ENCODE measurements at places on chromosomes 6 and 20.

DNA sequence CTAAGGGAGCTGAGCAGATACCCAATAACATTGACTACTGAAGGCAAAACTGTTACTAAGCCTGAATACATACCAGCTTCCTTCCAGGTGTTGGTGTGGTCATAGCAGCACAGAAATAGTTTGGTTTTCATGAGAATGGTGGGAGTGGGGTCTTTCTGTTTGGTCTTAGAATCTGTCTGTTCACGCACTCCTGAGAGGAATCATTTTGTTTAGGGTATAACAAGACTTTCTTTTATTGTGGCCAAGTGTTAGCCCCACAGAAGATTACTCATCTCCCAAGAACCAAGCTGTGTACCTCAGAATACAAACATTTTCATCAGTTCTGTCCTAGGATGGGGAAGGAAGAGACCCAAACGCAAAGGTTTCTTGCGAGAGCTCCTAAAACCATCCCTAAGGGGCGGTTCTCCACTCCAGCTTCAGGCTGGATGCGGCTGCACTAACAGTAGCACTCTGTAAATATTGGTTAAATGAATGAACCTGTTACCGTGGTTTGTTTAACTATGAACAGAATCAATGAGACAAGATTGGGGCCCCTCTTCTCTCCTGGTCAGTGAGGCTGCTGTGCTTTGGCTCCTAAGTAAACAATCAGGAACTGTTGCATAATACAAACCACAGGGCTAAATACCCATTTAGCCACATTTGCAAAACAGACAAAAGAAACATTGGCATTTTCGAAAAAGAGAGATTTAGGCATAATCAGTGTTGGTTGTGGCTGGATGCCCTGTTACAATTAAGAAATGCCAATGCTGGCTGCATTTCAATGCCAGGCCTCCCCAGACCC, 44.9 kb downstream of the SNAP25 start:
- no peak for DNase-seq

DNA sequence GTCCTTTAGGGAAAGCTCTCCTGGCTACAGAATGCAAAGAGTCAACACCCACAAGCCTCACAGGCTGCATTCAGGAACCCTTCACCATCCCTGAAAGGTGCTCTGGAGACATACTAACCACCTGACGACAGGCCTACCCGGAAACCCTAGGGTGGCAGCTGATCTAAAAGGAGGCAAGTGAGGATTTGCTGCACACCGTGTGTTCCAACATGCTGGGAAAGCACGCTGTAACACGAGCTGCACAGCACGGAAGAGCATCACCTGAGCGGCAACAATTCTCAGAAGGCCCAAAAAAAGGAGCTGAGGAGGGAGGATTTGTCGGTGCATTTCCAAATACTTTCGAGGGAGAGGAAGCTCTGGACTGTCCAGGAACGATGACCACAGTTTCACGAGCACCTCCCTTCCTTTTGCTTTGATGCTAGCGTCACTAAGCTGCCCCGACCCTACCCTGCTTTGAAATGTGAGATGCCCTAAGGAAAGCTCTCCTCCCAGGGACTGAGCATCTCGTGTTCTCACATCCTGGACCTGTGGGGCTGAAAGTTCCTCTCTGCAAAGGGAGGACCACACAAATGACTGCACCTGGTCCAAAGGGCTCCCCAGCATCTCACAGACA, 87.0 kb downstream of the PPP1R3G start:
- DNase-seq = no peak

- no peak for DNase-seq
These were observed 107.3 kb downstream of the GMPR start for GRCh38 chr6:16345449-16346330.

DNA sequence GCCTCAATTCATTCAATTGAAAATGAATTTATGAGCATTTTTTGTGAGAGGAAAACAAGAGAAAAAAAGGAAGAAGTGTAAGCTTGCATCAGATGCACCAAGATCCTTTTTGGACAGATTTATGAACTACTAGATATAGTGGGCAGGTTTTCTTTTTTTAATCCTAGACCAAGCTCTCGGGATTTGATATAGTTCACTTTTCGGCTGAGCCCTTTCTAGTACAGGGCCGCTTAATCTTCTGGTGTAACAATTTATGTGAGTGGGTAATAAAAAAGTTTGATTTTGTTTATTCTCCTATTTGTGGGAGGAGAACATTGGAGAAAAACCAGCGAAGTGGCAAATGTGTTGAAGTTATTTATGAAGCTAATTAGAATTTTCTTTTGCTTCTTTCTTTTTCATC, 538.0 kb downstream of the UTRN start:
- DNase-seq = no peak

GRCh38 chr6:42197555-42198362, 3.0 kb upstream of the GUCA1B start:
- no peak for DNase-seq

DNA sequence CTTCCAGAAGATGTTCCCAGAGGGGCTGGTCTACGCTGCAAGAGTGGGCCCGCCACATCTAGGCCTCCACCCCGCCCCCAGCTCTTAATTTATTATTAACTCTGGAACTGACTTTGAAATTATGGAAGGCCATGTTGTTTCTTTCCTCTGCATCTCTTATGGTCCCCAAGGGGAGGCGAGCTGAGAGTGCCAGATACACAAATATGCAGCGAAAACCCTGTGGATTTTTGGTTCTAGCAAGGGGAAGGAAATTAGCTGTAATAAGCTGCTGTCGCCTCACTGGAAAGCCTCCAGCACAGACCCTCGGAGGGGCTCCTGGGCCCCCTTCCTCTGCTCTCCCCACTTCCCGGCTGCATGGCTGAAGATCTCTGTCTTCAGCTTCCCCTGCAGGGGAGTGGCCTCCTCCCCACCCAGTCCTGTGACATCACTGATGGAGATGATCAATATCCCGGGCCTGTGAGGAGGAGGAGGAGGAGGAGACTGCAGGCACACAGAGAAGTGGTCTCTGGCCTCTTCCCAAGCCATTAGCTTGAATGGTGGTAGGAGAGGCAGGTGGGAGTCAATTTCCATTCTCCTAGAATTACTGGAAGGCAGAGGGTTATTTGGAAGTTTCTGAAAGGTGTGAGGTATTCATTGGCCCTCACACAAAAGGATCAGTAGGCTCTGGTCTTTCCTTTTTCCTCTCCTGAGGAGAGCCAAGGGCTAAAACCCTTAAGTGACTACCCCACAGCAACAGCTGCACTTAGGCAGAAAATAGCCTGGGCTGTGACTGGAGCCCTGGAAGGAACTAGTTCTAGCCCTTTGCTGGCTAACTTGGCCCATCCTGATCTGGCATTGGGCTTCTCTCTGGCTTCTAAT, 39.7 kb upstream of the CCDC167 start:
- DNase-seq = no peak

DNA sequence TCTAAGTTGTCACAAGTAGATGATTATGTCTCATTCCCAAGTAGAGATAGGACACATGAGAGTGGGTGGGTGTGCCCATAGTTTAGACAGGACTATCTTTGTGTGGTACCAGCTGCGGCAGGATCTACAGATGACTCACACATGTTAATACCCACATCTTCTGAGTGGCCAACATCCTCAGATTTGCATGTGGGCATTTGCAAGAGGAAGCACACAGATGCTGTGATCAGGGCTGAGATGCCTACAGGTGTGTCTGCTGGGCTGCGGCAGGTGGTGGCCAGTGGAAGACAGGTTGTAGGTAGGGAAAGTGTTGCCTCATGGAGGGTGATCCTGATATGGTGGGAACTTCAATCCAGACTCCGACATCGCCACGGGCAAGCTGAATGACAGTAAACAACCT, 50.8 kb downstream of the UTRN start:
- no peak for DNase-seq

DNA sequence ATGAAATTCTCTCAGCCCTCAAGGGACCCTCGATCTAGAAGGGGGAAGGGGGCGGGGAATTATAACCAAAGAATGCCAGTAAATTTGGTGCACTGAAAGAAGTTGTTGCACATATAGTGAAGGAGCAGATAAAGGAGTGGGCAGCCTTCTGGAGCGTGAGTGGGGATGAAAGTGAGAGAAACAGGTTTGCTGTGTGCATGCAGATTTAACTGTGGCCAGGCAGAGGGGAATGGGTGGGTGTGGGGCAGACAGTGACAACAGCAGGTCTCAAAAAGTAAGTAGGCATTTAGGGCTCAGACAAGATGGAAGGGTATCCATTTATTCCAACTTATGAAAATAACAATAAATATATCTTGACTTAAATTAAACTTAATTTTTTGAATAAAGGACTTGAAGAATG, 149.1 kb downstream of the KCNQ5 start:
- DNase-seq = no peak

- no peak for DNase-seq
These were observed 27.2 kb downstream of the MCUR1 start for GRCh38 chr6:13787137-13787536.

GRCh38 chr6:158539413-158539812, 20.5 kb upstream of the TMEM181 start:
- no peak for DNase-seq

DNA sequence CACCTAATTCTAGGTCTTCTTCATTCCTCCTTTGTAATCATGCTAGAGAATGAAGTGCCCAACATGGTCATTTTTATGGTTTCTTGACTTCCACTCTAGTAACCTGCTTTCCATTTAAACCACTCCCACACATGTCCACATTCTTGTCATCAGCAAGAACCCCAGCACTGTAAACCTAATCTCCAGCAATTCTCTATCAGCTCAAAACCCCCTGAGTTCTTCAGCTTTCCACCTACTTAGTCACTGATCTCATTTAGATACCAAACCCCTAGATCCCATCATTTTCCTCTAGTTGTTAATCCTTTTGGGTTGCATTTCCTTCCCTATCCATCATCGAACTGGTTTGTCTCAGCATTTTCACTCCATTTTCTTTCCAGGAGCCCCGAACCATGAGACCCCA, 49.7 kb downstream of the GOPC start:
- DNase-seq = peak; percentile 4

GRCh38 chr20:49669601-49670189, 44.0 kb downstream of the B4GALT5 start:
- peak; percentile 39 for DNase-seq

- no peak for DNase-seq
These were observed 45.7 kb upstream of the SMIM28 start for GRCh38 chr6:138331984-138332383.

DNA sequence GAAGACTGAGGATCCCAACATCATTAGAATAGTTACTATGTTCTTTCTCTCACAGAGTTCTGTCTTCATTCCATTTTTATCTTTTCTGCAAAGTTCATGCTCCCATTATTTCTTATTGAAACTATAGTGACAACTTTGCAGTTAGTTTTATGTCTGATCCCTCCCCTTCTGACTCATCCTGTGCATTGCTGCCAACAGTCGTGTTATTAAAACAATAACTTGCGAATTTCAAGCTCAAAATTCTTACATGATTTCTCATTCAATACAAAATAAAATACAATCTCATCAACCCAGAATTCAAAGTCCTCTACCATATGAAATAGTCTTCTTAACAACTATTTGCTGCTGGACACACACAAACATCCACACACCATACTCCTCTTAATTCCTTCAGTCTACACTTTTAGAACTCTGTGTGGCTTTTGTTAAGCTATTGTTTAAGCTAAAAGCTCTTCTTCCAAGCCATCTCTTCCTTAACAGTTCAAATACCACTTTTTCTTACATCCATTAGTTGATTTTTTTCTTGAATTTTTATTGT, 261.4 kb upstream of the IRAK1BP1 start:
- DNase-seq = no peak

DNA sequence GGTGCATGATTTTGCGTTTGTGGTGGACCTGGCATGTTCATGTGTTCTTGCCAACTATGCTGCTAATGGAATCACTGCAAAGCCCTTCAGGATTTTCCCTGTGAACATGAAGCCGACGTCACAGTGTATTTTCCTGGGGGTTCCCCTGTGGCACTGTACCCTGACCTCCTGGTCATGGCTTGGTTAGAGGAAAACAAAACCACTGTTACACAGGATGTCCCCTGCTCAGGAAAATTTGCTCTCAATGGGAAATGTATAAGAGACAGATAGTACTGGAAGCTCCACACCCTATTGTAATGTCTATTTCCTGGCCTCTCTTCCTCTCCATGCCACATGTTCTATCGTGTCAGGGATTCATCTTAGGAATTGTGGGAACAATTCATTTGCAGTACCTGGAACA, 19.7 kb downstream of the TSHZ2 start:
- no peak for DNase-seq

DNA sequence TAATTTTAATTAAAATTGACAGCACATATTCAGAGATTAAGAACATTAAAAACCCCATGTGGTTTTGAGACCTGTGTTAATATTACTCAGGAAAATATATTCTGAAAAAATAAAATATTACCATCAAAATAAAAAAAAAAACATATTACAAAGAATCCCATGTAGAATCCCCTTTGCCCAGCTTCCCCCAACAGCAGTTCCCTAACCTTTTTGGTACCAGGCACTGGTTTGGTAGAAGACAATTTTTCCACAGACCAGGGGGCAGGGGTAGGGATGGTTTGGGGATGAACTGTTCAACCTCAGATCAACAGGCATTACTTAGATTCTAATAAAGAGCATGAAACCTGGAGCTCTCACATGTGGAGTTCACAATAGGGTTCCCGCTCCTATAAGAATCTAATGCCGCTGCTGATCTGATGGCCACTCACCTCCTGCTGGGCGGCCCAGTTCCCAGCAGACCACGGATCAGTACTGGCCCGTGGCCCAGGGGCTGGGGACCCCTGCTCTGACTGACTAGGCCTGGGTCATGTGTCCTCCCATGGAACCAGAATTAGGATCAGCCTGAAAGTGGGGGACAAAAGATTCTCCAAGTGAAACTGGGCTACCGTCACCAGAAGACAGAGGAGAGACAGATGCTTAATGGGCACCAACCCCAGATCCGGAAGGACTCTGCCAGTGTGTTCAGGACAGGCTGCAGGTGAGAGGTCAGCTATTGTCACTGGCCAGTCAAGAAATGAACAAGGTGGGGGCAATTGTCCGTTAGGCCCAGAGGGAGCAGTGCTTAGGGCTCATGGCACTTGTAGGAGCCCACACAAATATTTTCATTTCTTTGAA, 235.5 kb downstream of the PREX1 start:
- DNase-seq = no peak

DNA sequence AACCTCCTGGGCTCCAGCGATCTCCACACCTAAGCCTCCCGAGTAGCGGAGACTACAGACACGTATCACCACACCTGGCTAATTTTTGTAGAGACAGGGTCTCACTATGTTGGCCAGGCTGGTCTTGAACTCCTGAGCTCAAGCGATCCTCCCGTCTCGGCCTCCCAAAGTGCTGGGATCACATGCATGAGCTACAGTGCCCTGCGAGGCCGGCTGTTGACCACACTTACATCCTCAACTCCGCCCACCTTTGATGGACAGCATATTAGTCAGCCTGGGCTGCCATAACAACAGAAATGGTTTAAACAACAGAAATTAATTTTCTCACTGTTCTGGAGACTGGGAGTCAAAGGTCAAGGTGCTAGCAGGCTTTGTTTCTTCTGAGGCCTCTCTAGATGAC, 107.7 kb downstream of the JPH2 start:
- no peak for DNase-seq

GRCh38 chr6:16267428-16268263, 29.3 kb downstream of the GMPR start:
- no peak for DNase-seq

All from GM13976 (cell line).